H1 (cell line): ENCODE measurements at places on chromosomes 12 and 14.
A peak's percentile ranks its signal among the peaks of the same experiment; 100 is the strongest.

GRCh38 chr12:65391711-65392110 lies 113.2 kb downstream of the MSRB3 start:
- H3K4me1 ChIP-seq = no peaks in the 10 kb centered on the region
- no peaks in the 10 kb centered on the region for H3K36me3 ChIP-seq
- H3K4me3 ChIP-seq = no peak overlapping the region
- DNase-seq = no peak

GRCh38 chr12:128840862-128841468 lies 12.3 kb upstream of the GLT1D1 start:
- no peak for DNase-seq
- H3K36me3 ChIP-seq = no peaks in the 10 kb centered on the region
- no peaks in the 10 kb centered on the region for H3K27me3 ChIP-seq
- no peak overlapping the region for H3K27ac ChIP-seq

DNA sequence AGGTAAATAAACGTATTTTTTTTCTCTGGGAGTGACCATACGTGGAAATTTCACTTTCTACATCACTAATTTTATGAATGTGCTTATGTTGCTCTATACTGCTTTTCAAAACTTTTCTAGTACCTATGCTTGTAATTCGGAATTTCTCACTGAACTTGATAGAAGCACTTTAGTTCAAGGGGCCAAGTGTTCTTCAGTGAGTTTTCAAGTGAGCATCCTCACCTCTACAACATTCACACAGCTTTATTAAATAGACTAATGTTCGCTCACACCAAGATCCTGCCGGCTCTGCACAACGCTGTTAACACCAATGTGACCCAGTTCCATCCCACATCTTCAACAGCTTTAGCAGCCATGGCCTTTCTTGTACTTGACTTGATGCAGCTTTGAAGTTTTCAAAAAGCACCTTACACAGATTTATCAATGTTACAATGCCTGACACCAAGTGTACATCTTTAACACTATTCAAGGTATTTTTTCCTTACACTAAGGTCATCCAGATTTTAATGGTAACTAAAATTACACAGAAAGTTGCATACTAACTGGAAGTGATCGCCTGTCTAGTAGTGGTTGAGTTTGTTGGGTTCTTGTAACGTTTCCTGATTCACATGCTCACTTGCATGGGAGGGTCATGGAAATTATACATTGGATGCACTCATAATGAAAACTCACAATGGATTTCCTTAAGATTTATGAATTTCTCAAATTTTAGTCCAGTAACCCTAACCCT lies 4.5 kb downstream of the UBC start:
- no peaks in the 10 kb centered on the region for H3K4me1 ChIP-seq
- no peak overlapping the region for H3K27ac ChIP-seq
- H3K27me3 ChIP-seq = no peaks in the 10 kb centered on the region
- no peak overlapping the region for H3K4me3 ChIP-seq
- DNase-seq = no peak

DNA sequence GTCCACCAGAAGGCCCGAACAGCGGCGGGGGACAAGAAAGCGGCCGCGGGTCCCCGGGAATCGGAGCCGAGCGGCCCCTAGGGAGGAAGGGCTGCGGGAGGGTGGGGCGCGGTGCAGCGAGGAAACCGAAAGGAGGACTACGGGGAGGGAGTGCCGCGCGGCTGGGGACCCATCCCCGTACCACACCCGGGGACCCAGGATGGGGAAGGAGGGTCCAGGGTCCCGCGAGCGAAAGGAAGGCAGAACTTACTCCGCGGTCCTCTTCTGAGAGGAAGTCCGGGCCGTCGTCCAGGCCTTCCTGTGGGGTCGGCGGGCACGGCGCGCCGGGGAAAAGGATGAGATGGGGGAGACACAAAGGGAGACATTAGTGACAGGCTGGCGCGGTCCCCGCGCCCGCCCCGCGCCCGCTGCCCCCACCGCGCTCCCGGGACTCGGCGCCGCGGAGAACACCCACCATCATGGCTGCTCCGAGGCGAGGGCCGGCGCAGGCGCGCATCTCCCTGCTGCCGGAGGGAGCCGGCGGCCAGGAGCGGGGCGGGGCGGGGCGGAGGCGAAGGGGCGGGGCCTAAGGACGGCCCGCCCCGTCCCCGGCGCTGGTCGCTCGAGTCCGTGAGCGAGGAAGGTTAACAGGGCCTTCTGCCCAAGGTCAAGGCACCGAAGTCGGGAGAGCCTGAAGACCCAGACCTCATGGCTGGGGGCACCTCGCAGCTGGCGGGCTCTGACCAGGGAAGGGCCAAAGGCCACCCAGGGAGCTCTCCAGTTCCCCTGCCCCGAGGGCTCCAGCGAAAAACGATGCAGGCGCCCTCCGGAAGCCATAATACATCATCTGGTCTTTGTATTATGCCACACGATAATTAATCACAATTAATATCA lies at the start of gene SNX6:
TSS of gene SNX6 (minus strand) at position 492 of the 873 bp plus-strand sequence. CDS start at position 460, 32 bp downstream.
- H3K27me3 ChIP-seq = no peaks in the 10 kb centered on the region
- peak within 1 kb of the TSS; percentile 93 for H3K4me3 ChIP-seq
- H3K27ac ChIP-seq = peak within 1 kb of the TSS; percentile 86
- H3K36me3 ChIP-seq = no peaks in the 10 kb centered on the region
